NCI-H2029 (cell line): ENCODE measurements at places on chromosomes 2 and 18.

- DNase-seq, result no peak
Measured at GRCh38 chr2:164514491-164514890, 106.8 kb downstream of the GRB14 start.

- peak; percentile 14 for DNase-seq
Measured at GRCh38 chr18:26656944-26657536, 108.7 kb upstream of the KCTD1 start.

- DNase-seq, result no peak
Measured at GRCh38 chr2:33510586-33510968, 34.1 kb downstream of the RASGRP3 start.

GRCh38 chr2:138846216-138846821 lies 66.1 kb upstream of the NXPH2 start:
- peak; percentile 11 for DNase-seq

GRCh38 chr18:12092398-12093229 lies 1.0 kb upstream of the ANKRD62 start:
- peak; percentile 69 for DNase-seq

- no peak for DNase-seq
Measured at GRCh38 chr2:239858179-239858578, 167.0 kb downstream of the NDUFA10 start.

GRCh38 chr2:234880551-234881211 lies 71.1 kb upstream of the SH3BP4 start:
- DNase-seq, result no peak

GRCh38 chr2:176137252-176137580 lies 7.7 kb downstream of the HOXD8 start:
- DNase-seq, result peak; percentile 19

GRCh38 chr2:9422321-9423099 lies 818 bp downstream of the ITGB1BP1 start:
- no peak for DNase-seq

GRCh38 chr2:166307326-166307725 lies 68.4 kb downstream of the SCN9A start:
- DNase-seq, result no peak

DNA sequence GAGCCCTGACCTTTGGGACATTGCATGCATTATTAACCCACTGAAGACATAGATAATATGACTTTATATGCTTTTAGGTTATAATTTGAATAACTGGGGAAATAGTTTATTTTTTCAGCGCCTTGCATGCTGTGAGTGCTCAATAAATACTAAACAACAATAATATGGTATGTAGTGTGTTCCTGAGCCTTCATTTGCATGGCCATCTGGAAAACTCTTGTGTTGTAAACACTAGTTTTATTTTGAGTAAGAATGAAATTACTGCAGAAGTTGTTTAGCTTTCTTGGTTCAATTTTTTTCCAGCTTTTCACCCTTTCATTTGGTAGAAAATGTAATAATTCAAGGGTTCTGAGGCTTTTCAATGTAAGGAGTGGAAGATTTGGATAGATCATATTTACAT lies 189.3 kb upstream of the GALNT5 start:
- no peak for DNase-seq

DNA sequence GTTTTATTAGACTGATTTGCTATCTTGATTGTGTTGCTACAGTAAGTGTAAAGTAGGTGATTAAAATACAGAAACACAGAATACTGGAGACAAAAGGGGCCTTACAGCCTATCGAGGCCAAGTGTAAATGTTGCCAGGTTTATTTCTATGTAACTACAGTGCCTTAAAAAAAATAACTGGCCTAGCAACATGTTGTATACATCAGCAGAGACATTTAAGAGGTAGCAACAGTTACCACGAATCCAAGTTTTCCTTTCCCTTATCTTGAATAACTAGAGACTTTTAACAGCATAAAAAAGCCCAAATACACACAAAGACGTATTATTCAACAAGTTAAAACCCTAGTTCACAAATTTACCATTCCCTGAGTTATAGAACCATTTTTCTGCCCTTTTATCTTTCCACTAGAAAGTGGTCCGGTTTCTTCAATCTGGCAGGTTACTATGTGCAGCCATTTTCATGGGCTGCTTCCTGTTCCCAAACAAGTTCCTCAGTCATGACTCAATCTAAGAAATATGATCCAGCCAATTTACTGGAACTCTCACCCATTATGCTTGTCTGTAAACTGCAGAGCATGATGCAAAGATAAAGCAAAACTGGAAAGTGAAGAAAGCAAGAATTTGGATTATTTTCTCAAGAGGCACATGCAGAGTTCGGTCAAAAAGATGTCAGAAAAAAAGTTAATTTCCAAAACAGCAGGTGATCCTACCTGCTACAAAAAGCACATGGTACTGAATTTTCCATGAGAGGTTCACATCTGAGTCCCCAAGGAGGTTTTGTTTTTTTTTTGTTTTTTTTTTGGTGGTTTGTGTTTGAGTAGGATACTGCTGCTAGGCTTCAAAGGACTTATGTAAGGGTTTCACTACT lies 22.2 kb downstream of the NFE2L2 start:
- peak; percentile 69 for DNase-seq

- no peak for DNase-seq
Measured at GRCh38 chr2:105052773-105053172, 14.9 kb downstream of the MRPS9 start.

GRCh38 chr2:241189093-241189855 lies 797 bp downstream of the ANO7 start:
- no peak for DNase-seq

DNA sequence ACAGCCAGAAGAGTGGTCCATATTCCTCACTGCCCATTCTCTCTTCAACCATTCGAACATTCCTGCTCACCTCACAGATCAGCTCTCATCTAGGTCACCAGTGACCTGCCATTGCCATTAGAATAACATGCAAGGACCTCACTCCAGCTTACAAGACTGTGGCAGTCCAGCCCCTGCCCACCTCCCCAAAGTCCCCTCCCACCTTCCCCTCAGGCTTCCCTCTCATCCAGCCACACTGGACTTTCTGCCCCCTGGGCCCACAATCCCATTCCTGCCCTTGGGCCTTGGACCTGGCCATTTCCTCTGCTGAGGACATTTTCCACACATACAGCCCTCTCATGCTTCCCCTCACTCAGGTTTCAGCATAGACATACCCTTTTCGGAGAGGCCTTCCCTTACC lies 5.2 kb upstream of the TMEM177 start:
- no peak for DNase-seq

GRCh38 chr18:75475228-75475627 lies 47.7 kb upstream of the SMIM21 start:
- no peak for DNase-seq

- DNase-seq, result no peak
Measured at GRCh38 chr18:24274837-24275236, 122.8 kb downstream of the OSBPL1A start.

GRCh38 chr2:160402501-160402900 lies 91.1 kb downstream of the RBMS1 start:
- DNase-seq, result no peak

DNA sequence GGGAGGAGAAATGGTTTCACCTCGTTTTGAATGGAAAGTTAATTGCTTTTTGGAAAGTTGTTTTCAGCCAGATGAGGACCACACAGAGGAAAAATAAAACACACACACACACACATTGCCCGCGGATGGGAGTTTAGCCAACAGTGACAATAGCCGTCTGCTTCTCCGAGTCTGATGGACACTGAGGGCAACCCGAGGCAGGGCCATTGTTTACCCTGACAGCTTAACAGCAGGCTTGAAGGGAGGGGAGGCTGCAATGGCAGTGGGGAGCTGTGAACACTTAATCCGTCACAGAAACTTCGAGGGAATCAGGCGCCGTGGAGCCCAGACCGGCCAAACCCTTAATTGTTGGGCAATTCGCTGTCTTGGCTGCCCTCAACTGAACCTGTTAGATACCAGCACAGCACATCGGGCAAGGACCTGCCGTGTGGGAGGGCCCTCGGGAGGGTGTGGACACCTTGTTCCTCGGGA lies 145.9 kb downstream of the ACKR3 start:
- DNase-seq, result no peak

DNA sequence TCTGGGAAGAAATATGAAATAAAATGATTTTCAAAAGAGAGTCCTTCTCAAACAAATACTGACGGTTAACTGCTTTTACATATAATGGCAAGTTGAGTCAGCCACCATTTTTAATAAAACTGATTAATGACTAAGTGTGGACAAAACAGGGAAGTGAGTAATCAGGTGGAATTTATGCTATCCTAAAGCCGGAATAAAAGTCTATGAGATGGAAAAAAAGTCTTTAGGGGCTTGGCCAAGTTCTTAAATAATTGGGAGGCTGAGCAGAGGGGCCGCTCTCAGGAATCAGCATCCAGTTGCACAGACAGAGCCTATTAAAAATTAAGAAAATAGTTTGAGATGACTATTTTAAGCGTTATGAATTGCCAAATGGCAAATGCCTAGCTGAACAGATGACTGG lies 58.6 kb upstream of the AFF3 start:
- no peak for DNase-seq

GRCh38 chr2:174985614-174986013 lies 19.6 kb downstream of the CHN1 start:
- no peak for DNase-seq

DNA sequence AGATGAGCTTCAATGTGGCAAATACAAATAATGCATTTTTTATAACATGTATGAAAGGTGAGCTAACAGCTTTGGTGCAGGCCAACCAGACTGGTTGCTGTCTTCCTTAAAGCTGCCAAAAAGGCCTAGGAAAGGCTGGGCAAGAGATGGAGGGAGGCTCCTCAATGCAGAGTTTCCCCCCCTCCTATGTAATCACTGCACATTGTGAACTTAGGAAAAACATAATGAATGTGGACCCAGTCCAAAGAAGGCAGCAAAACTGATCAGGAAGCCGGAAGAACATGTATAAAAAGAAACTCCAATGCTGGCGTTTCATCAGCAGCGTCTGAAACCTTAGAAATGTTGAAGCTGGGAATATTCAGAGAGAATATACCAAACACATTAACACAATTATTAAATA lies 84.2 kb upstream of the LYPD6 start:
- DNase-seq, result no peak

DNA sequence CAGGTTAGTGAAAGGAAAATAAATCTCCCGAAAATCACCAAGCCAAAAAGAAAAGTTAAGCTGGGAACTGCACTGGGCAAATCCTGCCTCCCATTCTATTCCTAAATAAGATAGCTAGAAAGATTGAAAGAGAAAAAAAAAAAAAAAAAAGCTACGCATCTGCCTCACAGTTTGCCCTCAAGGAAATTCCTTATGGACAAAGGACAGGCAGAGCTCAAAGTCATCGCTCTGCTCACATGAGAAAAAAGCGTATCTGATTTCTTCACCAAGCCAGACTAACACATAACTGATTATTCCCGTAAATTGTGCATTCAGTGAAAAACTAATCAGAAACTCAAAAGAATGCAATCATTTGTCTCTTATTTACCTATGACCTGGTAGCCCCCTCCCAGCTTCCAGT lies 50.0 kb downstream of the PUM2 start:
- no peak for DNase-seq

GRCh38 chr18:45164551-45164950 lies 450.7 kb upstream of the SLC14A2 start:
- DNase-seq, result no peak

DNA sequence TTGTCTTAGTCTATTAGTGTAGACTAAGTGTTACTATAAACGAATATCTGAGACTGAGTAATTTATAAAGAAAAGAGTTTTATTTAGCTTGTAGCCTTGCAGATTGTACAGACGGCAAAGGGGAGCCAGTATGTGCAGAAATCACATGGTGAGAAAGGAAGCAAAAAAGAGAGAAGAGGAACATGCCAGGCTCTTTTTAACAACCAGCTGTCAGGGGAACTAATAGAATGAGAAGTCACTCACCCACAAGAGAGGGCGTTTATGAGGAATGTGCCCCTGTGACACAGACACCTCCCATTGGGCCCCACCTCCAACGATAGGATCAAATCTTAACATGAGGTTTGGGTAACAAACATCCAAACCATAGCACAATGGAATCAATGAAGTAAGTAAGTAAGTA lies 20.6 kb upstream of the ZNF804A start:
- no peak for DNase-seq

DNA sequence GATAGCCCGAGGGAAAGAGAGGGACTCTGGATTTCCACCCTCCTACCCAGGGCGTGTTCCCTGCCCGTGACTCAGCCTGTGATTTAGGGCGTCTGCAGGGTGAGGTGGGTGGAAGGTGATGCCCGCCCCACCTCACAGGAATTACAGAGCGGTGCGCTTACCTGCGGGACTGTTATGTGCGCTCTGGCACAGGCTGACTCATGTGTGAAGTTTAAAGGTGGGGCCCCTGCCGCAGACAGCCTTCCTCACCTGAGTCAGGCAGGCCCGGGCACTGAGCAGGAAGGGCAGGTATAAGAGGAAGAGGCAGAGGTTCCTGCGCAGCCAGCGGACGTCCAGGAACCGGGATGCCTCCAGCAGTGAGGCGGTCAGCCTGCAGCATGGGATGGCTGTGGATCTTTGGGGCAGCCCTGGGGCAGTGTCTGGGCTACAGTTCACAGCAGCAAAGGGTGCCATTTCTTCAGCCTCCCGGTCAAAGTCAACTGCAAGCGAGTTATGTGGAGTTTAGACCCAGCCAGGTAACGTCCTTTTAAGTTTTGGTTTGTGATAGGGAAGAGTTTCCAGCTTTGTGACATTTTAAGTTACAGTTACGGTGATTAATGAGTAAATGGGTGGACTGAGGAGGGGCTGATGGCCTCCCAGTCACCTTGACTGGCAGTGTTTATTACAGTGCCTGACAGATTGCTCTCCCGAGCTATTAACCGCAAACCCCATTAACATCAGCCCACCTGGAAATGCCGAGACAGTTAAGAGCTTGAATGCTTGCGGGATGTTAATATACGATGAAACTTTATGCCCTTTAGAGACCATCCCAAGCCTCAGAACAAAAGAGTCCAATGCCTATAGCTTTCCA lies 141.6 kb upstream of the TTC39C start:
- DNase-seq, result no peak

DNA sequence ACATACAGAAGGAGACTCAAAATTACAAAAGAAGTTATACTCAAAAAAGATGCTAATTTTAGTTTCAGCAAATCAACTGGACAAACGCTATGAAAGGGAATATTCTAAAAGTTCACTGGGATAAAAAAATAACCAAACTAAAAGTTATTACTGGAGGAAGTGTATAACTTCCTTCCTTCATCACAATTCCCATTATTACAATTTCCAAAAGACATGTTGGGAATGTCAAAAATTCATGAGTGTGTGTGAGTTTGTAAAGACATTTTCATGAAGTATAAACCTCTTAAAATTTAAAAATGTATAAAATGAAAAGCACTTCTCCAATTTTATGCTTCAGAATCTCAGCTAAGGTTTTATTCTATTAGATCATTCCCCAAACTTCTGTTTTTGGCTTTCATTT lies 67.8 kb downstream of the MERTK start:
- no peak for DNase-seq

- DNase-seq, result no peak
Measured at GRCh38 chr18:79825913-79826312, 28.2 kb downstream of the KCNG2 start.

GRCh38 chr2:118388771-118389170 lies 300.5 kb downstream of the INSIG2 start:
- no peak for DNase-seq

DNA sequence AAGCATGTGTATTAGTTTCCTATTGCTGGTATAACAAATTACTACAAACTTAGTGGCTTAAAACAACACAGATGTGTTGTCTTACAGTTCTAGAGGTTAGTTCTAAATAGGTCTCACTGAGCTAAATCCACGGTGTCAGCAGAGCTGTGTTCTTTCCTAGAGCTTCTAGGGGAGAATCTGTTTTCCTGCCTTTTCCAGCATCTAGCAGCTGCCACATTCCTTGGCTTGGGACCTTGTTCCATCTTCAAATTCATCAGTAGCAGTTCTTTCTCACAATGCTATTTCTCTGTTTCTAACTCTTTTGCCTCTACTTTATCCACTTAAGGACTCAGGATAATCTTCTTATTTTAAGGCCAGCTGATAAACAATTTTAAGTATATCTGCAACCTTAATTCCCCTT lies 32.2 kb upstream of the CREB1 start:
- no peak for DNase-seq
